Activated T-cell treated with anti-CD3 and anti-CD28 coated beads, Interleukin-2, amount 50 U/mL, for 48 hours (primary cell): ENCODE measurements at places on chromosomes 7 and 10.

GRCh38 chr10:50623663-50624412 is at the start of gene SGMS1:
Gene SGMS1, minus strand, starts transcription at chr10:50623956. Its CDS starts 279,842 bp downstream, at chr10:50344114.
- peak; percentile 87 for DNase-seq

GRCh38 chr10:63527401-63527800 is 6.2 kb downstream of the REEP3 start:
- no peak for DNase-seq

DNA sequence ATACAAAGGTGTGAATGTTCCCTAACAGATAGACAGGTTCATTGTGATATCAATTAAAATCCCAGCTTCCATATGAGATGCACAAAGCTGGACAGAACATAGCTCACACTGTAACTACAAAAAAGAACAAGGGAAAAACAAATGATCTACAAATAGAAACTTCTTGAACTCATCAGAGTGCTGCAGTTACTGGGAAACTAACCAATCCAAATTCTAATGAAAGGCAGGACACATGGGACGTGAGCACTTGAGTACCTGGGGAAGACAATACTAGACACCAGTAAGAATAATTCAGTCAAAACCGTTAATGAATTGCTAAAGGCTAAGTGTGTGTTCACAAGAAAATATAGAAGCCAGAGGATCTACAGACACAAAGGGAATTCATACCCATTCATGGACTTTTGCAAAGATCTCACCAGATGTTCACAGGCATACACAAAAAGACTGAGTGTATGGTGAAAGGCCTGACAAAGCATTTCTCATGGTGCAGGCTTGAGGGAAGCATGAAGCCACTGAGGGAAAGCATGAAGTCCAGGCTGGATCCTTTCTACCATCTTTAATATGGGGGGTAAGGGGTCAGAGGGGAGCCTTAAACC is 7.8 kb upstream of the GPR22 start:
- DNase-seq, result no peak

DNA sequence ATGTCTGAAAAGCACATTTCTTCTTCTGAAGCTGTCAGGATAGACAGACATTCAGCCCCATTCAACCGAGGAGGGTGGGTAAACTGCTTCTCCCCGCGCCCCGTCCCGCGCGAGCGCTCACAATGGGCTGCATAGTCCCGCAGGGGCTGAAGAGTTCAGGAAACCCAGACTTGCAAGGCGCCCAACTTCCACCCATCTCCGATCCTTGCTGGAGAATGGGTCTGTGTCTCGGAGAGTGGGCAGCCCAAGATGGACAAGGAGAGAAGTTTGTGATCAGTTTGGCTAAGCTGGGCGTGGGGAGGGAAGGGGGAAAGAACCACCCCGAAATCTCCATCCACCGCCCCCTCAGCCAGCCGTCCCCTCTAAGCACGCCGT is 686 bp downstream of the AASS start:
- peak; percentile 32 for DNase-seq

GRCh38 chr7:109745677-109746410 is 1176.2 kb downstream of the DNAJB9 start:
- DNase-seq, result no peak

GRCh38 chr10:22682237-22683139 is 31.9 kb downstream of the PIP4K2A start:
- DNase-seq, result peak; percentile 59

DNA sequence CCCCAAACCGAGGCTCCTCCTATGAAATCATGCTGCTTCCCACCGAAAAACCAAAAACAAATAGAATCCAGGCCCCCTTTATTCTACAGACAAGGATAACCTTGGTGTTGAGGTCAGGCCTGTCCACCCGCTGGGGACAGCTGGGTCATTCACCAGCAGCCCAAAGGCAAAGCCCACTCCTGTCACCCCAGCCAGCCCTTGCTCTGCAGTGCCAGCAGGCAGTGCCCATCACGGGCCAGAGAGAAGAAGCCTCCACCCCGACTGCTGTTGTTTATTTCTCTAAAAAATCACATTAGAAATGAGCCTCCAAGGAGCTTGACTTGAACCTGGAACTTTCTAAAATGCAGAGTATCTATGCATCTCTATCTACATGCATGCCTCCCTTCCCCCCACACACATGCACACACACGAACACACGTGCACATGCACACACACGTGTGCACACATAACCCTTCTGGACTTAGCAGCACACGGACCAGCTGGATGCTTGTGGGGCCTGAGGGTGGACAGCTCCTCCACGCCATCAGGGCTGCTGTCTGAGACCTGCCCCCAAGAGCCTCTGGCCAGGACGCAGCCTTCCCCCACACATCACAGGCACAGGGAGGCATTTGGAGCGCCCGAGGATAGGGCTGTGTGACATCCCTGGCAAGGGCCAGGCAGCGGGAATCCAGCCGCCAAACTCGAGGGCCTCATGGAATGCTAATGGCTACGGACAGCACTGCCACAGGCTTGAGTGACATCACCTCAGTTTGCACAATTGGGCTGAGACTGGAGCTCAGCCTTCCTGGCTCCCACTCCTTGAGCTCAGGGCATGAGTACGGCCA is 22.8 kb downstream of the PRKAG2 start:
- no peak for DNase-seq

DNA sequence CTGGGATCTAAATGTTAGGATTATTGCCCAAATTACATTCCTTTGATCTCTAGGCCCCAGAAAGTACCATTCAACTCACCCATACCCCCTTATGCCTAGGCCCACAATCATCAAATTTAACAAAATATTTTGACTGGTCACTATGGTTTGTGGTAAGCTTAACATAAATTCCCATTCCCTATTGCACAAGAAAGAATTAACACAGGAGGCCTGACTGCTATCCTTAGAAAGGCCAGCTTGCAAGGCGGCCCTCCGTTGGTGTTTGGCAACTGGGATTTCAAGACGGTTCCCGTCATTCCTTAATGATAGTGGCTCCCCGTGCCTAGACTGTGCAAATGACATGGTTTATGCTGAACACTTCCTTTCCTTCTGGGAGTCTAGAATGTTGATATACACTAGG is 29.6 kb downstream of the ARHGAP21 start:
- DNase-seq, result no peak

- DNase-seq, result no peak
Measured at GRCh38 chr7:27108390-27109127, 6.1 kb upstream of the HOXA2 start.

DNA sequence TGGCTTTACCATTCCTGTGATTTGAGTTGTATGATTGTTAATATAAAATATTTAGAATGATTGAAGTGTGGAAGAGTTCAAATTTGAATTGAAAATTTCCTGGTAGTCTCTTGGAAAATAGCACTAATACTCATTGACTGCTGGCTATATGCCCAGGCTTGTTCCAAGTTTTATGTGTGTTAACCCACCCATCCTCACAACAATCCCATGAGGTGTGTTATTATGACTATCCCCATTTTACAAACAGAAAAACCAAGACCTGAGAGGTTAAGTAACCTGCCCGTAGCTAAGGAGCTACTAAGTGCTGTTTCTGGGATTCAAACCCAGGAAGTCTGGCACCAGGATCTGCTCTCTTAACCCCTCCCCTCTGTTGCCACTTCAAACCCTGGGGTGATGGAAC is 213.9 kb downstream of the CREB5 start:
- DNase-seq, result no peak

DNA sequence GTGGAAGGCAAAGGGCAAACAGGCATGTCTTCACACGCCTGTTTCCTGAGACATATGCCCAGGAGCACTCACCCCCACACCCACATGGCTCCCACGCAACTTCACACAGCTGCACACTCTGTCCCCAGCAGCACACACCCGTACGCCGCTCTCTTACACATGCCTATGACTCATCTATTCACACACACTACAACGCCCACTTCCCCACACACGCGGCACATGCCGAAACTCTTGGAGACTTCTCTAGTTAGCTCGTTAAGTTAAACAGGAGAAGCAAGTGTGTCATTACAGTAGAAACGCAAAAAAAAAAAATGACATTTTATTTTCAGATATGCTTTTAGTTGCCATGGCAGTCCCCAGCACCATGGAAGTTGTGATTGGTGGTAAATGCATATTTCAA is 6.7 kb downstream of the CALN1 start:
- peak; percentile 26 for DNase-seq

- no peak for DNase-seq
Measured at GRCh38 chr10:103812004-103812403, 43.4 kb downstream of the SH3PXD2A start.

GRCh38 chr7:42883950-42884349 is 27.9 kb downstream of the C7orf25 start:
- DNase-seq, result no peak

DNA sequence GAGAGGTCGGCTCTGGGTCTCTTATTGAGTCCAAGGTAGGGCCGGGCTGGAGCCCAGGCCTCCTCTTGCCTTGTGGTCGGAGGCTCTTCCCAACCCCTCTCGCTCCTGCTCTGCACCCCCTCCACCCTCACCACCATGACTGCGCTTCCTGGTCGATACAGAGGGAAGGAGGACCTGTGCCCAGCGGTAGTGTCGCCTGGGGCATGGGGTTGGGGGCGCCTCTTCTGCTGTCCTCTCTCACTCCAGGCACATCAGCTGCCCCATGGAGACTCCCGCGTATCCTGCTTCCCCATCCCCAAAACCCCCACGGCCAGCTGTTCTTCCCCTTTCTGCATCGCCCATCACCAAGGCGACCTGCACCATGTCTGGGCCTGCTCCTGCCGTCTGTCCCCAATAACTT is 44.4 kb downstream of the TMEM270 start:
- no peak for DNase-seq
